Stomach (tissue), 19 donors: ENCODE measurements at places on chromosomes 3 and 15. TPM values are rescaled to one million over a fixed set of nuclear protein-coding genes. Genes with fewer than 3 reads are reported as not detected.

GRCh38 chr3:170862618-170863374 lies 7.2 kb downstream of the RPL22L1 start:
- DNase-seq = no peak

GRCh38 chr15:90592131-90592881 lies 62.6 kb downstream of the CRTC3 start:
- DNase-seq = no peak

DNA sequence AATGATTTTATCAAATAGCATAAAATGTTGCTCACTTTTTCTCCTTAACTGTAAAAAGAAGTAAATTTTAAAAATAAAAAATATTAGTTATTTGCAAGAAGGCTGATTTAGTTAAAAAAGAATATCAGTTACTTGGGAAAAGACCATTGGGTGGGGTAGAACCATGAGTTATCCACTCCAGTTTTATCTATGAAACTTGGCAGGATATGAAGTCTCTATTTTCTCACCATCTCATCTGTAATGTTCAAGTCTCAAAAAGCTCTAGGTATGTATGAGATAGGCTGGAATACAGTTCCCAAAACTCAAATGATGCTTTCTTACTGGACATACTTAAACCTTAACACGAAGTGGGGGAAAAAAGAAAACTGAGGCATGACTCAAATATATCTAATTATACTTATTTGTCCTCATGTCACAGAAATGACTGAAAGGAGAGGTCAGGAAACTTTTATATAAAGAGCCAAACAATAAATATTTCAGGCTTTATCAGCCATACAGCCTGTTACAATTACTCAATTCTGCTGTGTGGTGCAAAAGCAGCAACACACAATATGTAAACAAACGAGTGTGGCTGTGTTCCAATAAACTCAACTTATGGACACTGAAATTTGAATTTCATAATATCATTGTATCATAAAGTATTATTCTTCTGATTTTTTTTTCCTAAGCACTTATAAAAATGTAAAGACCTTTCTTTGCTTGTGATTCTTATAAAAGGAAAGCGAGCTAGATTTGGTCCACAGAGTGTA lies 131.8 kb downstream of the TBL1XR1 start:
- DNase-seq = no peak

Gene ITIH1
- total RNA-seq = not detected

Gene SENP2
- 2.3 TPM for total RNA-seq

DNA sequence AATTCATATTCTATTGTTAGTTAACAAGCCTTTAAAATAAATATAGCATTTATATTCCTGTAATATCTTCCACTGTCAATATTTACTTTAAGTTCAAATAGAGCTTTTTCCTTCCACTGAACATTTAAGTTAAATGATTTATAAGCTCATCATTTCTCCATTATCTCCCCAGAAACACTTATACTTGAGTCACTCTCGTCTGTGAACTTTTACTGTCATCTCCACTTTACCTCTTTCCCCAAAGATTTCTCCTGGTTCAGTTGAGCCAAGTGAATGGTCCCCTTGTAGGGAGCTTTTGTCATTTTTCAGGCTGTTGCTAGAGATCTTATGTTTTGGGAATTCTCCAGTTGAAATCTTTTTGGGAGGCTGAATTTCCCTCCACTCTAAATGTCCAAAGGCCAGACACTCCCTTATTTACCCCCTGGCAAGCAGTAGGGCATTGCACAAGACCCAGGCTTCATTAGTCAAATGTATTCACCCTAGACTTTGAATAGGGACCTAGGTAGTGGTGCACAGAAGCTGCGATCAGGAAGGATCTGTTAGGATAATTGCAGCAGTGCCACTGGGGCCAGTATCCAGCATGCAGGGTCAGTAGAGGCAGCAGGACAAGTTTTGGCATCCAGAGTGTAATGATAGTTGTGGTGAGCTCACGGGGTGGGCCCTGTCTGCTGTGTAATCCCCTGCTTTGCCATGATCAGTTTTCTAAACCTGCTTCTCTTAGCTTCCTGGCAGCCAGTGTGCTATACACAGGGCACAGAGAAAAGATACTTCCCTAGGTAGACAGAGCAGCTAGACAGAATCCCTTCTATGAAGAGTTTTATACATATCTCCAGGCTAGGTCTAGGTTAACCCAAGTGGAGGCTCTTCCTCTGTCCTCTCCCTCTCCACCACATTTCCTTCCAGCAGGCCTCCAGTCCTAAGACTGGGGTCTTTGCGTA lies 356.5 kb upstream of the SLCO3A1 start:
- peak; percentile 47 for DNase-seq

DNA sequence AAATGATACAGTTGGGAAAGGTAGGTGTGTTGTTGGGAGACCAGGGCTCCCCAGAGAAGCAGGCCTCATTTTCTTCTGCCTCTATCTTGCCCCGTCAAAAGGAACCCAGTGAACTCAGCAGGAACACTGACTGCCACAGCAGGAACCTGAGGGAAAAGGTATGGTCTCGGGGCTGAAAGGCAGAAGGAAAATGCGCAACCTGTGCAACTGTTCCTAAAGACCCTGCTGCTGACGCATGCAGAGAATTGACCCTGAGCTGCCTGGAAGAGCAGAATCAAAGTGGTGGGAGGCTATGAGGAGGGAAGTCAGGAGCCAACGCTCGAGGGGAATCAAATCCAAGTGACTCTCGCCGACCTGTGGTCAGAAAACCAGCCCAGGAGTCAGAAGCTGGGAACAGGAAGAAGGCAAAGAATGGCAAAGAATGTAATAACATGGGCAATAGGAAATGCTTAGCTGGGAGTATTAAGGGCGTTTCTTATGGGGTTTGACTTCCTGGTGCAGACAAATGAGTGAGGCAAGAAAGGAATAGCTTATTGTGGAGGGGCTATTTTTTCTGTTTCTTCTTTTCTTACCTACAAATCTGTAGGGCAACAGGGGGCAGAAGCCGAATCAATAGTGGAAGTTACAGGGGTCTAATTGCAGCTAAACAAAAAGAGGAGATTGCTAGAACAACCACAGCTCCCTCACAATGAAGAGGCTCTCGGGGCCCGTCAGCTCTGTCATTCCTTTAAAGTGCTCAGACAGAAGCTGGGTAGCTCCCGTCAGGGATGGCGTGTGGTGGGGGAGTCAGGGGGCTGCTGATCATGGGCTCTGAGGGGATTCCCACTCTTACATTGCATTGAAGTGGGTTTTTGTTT lies 65.4 kb upstream of the DLG1 start:
- no peak for DNase-seq

GRCh38 chr3:96466441-96466840 lies 348.0 kb upstream of the EPHA6 start:
- DNase-seq = no peak

- no peak for DNase-seq
Measured at GRCh38 chr15:60761505-60761845, 282.5 kb upstream of the ICE2 start.

GRCh38 chr3:30753766-30754165 lies 140.7 kb downstream of the GADL1 start:
- DNase-seq = no peak

Gene PODXL2
- total RNA-seq = 50.9 TPM

- DNase-seq = no peak
Measured at GRCh38 chr15:56659197-56659596, 74.1 kb downstream of the ZNF280D start.

Gene SKOR1
- 5.8 TPM for total RNA-seq

DNA sequence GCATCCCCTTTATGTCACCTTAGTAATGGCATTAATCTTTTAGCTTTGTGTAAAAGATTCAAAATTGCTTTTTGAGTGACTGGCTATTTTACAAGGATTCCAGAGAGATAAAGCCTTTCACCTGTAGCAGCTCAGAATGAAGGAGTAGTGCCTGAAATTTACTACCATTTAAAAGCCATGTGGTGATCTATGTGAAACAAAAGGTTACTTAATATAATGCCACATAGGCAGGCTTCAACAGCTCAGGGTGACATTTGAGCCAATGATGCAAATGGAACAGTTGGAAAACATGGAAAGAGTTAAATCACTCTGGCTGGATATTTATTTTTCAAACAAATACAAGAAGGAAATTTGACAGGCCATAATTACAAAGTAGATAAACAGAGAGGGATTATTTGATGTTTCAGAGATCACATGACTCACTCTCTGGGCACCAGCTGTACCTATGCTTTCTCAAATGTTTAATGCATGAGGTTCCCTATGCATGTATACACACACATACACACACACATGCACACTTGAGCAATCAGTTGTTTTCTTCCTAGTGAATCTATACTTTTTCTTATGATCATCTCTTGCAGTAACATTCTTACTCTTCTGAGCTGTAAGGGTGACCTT lies 171.5 kb downstream of the ZMAT3 start:
- DNase-seq = peak; percentile 7

GRCh38 chr3:195556390-195556789 lies 13.3 kb upstream of the PPP1R2 start:
- DNase-seq = no peak
